ENCODE measurements at places on chromosomes 5 and 9.
A peak's percentile ranks its signal among the peaks of the same experiment; 100 is the strongest.

- no peak for DNase-seq
These were observed 971.5 kb downstream of the EFNA5 start for GRCh38 chr5:106699198-106699597.

- no peak for DNase-seq
These were observed 42.2 kb upstream of the FSD1L start for GRCh38 chr9:105405514-105406131.

GRCh38 chr5:1039706-1040260 is 31.2 kb downstream of the NKD2 start:
- DNase-seq = no peak

DNA sequence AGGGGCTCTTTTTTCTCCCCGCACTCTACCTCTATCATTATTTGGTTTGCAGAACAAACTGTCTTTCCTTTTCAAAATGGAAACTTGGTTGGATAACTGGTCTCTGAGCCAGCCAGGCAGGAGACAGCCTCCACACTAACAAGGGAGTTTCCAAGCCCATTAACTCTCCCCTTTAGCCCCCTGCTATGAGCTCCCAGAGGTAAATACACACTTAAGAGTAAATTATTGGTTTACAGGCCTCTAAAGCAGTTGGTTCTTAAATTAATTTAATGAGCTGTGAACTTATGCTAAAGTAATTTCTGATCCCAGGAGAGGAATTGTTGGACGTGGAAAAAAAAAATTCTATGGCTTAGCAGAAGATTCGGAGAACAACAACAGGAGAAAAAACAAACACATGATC is 30.3 kb downstream of the EPB41L4A start:
- DNase-seq = peak; percentile 85

GRCh38 chr9:129201289-129201688 is 23.2 kb upstream of the IER5L start:
- no peak for DNase-seq

All from NCI-H2081 (cell line).